ENCODE measurements at places on chromosomes 4 and X.
A peak's percentile ranks its signal among the peaks of the same experiment; 100 is the strongest.

GRCh38 chr4:40573593-40574311, 55.9 kb downstream of the RBM47 start:
- DNase-seq, result no peak

DNA sequence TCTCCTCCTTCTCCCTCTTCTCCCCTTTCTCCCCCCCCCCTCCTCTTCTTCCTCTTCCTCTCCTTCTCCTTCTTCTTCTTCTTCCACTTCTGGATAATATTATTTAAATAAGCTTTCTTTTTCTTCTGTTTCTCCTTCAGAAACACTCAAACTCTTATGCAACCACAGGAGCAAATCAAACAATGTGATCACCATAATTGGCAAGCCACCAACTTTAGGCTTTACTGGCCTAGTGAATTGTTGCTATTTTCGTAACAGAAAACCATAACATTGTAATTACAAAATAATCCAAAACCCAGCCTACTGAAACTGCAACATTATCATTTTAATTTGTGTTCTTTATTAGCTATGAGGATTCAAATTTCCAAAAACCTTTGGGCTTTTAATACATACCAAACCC, 14.3 kb downstream of the DCAF8L1 start:
- DNase-seq, result peak; percentile 53

DNA sequence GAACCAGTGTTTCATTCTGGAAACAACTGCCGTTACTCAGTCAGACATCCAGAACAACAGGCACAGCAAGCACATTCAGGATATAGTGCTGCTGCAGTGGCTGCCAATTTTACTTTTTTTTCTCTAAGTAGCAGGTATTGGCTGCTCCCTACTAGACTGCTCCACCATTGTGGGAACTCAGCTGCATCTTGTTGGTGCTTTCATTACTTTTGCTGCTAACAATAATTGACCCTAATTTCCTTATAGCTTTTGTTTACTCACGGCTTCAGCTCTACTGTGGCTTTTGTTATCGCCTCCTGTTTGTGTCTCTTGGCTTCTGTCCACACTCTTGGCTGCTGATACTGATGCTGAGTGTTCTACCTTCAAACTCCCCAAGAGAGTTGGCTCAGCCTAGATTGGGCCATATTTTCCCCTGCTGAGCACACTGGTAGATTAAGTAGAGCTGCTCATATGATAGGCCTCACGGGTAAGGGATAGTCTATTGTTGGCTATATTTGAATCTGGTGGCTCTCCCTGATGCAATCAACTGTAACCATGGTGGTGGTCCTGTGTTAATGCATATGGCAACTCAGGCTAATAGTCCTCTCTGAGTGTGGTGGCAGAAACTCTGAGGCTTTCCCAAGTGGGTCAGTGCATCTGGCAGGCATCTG, 44.5 kb upstream of the IL2 start:
- DNase-seq, result no peak

DNA sequence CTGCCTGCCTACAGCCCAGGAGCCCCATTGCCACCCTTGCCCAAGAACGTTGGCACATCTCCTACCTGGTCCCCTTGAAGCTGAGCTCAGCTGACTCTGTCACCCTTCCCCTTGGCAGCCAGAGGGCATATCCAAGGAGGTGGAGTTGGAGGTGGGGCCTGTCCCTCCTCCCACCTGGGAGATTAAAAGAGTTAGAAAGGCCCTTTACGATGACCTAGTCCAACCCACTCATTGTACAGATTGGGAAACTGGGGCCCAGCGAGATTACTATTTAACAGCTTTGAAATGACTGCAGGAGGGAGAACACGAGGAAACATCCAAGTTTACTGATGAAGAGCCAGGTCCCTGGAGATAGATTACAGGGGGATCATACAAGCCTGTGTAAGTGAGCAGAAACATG, at the start of gene P2RY4:
P2RY4 (minus strand) TSS at position 101 of the 400 bp plus-strand sequence. CDS start 580 bp downstream, outside the sequence.
- DNase-seq, result no peak

- DNase-seq, result no peak
Observed at GRCh38 chr4:47065051-47065481, 33.7 kb downstream of the GABRB1 start.

- DNase-seq, result no peak
Observed at GRCh38 chrX:138877746-138878145, 166.2 kb upstream of the FGF13 start.

GRCh38 chr4:86644892-86645291, 50.8 kb downstream of the PTPN13 start:
- DNase-seq, result no peak

GRCh38 chr4:87843936-87844335, 11.2 kb downstream of the MEPE start:
- peak; percentile 17 for DNase-seq

GRCh38 chr4:175421506-175421905, 390.6 kb downstream of the GPM6A start:
- DNase-seq, result peak; percentile 57

GRCh38 chr4:176671532-176671931, 121.2 kb downstream of the VEGFC start:
- no peak for DNase-seq

- no peak for DNase-seq
Observed at GRCh38 chr4:67581208-67581857, 22.8 kb downstream of the STAP1 start.

DNA sequence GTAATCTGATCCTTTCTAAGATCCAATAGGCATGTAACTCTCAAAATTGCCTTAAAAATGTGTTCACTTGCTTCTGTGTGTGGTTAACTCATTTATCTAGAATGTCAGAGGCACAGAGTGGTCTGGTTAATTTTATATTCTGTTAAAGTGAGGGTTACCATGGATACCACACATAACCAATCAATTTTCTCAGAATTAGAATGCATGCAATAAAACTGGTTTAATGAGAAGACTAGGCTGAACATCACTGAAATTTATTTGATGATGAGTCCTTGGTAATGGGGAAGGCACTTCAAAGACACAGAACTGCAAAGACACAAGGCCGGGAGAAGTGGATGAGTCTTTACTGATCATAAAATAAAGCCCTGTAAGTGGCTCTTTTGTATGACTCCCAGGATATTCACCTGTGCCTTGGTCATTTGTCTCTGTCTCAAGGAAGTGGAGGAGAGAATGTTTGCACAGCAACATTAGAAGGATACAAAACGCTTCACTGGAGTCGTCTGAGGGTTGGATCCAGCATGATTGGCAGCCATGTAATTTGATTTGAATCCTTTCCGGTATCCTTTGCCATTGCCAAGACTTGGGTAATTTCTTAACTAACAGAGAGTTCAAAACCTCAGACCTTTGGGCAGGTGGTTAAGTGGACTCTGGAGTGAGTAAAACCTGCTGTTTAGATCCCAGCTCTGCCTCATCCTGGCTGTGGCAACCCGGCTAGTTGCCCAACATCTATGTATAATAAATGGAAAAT, 94.0 kb upstream of the RBPJ start:
- DNase-seq, result no peak

DNA sequence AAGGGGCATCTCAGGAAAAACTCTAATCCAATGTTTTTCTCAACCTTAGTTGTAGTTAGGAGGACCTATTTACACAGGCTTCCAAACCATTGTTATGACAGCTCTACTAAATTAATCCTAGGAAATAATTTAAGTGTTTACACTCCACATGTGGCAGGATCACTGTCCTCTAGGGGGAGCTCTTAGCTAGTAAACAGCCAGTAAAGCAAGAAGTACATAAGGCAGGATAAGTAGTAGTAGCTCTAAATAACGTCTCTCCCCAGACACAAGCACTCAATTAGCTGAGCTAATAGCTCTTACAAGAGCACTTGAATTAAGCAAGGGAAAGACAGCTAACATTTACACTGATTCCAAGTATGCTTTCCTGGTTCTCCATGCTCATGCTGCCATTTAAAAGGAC, 37.3 kb downstream of the NUDT11 start:
- no peak for DNase-seq

DNA sequence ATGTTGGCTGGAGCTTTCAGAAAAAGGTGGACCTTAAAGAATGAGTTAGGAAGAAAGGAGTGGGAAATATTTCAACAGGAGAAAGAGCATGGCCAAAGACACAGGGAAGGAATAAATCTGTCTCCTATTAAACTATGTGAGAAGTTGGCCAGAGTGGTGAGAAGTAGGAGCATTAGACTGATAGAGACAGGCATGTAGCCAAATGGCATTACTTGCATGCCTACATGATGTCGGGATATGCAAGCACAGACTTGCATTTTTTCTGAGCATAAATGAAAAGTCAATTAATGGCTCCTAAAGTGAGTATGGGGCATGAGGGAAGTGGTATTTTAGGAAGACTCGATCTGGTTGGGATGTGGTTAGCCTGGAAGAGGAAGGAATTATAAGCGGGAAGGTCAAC, 279.6 kb upstream of the PITX2 start:
- DNase-seq, result no peak

DNA sequence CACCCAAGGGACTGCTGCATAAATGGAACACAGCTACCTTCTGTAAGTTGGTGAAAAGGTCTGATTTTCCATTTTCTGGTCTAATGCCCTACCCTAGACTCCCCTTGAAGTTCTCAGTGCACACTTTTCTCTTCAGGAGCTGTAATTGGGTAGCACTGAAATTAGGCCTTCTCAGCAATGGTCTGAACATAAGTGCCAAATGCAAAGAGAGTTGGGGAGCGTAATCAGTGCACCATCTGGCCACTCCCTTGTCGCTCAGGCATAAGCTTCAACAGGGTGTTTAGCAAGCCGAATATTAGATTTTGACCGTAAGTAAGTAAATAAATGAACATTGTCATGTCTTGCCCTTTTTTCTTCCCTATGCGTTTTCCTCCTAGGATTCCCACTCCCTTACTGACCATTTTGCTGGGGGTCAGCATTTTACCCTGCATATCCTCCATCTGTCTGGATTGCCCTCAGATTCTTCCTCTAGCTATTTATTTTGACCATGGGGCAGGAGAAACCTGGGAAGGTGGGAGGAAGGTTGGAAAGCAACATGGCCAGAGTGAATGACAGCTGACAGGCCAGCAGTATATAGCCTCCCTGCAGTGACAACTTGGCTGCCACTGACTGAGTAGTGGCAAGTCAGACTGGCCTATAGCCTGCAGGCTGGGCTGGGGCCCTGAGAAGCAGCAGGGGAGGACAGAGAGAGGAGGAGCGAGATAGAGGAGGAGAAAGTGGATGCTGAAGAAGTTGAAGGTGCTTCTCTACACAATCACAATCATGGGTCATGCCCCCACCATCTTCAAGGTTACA, 2.7 kb downstream of the NHSL2 start:
- no peak for DNase-seq

DNA sequence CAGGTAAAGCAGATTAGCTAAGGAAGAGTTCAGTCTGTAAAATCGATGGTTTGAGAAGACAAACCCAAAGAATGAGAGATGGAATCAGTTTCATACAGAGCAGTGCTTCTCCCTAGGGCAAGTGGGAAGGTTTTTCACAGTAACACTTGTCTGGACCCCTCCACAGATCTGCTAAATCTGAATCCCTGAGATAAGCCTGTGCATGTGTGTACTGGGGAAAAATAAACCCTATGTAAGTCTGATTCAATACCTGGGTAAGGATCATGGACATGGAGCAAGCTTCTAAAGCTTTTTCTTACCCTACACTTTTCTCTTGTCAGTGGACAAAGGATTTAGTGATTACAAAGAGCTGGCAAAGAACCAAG, 13.6 kb downstream of the ELOVL6 start:
- no peak for DNase-seq

DNA sequence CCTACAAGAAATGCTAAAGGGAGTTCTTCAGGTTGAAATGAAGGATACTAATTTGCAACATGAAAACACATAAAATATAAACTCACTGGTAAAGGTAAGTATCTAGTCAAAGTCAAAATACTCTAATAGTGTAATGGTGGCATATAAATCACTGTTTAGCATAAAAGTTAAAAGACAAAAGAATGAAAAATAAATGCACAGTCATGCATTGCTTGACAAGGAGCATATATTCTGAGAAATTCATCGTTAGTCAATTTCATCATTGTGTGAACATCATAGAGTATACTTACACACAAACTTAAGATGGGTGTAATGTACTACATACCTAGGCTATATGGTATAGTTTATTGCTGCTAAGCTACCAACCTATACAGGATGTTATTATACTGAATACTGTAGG, 194.4 kb upstream of the PDE5A start:
- DNase-seq, result no peak

GRCh38 chr4:113740857-113741379, 20.6 kb downstream of the CAMK2D start:
- no peak for DNase-seq

DNA sequence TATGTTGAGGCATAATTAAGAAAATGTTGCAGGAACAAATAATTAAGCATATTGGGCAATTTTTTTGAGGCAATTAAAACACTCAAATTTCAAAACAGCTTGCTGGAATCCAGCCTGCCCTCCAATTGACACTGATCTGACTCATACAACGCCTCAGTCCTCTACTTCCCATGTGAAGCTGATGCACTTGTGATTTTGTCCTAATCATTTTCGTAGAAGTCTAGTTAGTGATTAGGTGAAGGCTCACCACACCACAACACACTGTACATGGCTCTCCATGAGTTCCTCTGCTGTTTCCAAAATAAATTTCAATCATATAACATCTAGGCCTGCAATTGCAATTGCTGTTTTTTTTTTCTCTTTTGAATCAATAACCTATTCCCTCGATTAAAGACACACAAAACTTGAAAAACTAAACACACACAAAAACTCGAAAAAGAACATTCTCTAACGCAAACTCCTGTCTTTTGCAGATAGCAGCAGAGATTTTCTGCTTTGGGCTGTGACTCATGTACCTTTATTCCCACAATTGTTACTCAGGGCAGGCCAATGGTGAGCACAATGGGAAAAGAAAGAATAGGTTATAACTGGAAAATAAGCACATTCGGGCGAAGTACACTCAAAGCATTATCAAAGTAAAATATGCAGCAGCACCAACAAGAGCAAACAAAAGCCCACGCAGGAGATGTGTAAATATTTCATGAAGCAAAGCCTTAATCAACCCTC, 1.7 kb downstream of the GPRIN3 start:
- DNase-seq, result no peak

DNA sequence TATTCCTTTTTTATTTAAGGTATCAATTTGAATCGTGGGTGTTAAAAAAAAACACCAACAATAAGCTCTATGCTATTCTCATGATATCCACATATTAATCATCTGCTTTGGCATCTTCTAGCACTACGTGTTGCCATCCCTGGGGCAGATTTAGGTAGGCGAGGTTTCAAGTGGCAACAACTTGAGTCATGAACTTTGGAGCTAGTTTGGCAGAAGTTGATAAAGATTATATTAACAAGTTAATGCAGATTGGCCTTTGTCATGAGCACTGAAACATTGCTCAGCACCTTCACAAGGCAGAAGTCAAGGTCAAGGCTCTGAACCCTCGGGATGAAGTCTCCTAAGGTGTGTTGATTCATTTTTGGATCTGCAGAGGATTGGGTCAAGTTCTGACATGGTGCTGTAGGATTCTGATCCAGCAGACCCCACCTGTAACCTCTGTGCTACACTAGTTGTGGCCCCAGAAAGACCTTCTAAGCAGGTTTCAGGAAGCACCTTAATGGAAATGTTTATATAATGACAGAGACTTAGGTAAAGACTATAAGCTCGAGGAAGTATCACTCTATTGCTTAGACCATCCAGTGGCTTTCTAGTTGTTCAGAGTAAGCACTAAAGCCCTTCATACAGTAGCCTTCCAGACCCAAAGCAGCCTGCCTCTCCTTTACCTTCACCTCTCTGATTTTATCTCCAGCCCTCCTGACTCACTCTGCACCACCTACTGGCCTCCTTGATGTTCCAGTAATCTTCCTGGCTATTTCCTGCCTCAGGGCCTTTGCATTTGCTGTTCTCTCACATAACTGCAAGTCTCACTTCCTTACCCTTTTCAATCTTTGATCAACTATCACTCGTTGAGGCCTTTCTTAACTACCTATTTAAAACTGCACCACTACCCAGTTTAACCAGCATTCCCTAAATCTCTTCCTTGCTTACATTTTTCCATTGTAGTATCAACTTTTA, 117.0 kb upstream of the SLC4A4 start:
- no peak for DNase-seq

All from fibroblast of the conjunctiva (primary cell).